ENCODE measurements at places on chromosomes 5 and 9.

DNA sequence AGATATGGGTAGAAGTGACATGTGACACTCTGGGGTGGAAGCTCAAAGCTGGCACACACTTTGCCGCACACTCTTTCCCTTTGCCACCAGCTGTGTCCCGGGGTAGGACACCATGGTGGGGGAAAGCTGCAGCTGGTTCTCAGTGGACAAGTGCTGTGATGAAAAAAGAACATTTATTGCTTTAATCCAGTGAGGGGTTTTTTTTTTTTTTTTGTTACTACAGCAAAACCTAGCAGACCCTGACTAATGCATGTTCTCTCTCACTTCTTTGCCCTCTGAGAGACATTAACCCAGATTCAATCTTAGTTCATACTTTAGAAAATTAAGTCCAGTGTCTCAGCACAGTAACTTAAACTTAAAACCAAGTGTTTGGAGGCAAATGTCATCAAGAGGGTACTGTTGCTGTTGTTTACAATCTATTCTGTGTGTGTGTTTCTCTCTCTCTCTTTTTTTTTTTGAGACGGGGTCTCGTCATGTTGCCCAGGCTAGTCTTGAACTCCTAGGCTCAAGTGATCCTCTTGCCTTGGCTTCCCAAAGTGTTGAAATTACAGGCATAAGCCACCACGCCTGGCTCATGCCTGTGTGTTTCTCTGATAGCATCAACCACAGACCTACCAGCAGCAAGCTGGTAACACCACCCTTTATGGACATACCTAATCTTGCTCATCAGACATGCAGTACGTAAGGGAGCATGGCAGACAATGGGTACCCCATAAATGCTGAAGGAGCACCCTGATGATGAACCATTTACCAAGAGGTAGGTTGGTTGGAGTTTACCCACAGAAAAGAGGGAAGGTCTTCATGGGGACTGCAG lies 84.7 kb upstream of the TBC1D2 start:
- DNase-seq = no peak

DNA sequence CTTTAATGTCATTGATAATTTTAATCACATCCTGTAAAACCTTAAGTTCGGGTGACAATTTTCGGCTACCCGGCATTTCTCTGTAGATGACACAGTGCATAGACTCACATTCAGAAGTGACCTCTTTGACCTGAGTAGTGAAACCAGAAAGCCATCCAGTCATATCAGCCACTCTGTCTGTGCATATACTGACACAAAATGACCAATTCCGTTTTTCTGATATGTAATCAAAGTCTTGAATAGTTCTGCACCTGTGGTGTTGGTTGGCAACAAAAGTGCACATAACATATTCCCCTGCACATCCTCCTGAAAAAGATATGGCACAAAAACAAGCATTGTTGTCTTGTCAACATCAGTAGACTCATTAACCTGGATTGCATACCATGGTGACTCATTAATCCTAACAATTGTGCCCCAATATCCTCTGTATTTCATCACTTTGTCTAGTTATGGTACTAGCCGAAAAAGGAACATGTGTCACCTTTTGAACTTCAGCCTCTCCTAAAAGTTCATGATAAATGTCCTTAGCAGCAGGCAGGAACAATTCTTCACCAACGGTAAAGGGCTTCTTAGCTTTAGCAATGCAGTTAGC lies 4.6 kb upstream of the HNRNPA0 start:
- peak; percentile 45 for DNase-seq

DNA sequence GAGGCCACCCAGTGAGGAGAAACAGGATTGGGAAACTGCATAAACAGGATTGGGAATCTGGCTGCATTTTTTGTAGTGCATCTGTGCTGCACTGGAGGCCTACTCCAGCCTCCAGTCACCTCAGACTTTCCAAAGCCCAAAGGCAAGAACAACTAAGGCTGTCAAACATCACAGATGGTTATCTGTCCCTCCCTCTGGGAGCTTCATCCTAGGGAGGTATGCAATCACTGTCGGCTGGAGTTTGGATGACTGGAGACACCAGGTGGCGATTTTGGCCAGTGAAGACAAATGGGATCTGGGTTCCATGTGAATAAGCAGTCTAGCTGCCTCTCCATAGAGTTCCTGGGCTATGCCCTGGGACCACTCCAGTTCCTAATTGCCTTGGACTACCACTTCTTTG lies 9.3 kb upstream of the SPINK13 start:
- DNase-seq = no peak

DNA sequence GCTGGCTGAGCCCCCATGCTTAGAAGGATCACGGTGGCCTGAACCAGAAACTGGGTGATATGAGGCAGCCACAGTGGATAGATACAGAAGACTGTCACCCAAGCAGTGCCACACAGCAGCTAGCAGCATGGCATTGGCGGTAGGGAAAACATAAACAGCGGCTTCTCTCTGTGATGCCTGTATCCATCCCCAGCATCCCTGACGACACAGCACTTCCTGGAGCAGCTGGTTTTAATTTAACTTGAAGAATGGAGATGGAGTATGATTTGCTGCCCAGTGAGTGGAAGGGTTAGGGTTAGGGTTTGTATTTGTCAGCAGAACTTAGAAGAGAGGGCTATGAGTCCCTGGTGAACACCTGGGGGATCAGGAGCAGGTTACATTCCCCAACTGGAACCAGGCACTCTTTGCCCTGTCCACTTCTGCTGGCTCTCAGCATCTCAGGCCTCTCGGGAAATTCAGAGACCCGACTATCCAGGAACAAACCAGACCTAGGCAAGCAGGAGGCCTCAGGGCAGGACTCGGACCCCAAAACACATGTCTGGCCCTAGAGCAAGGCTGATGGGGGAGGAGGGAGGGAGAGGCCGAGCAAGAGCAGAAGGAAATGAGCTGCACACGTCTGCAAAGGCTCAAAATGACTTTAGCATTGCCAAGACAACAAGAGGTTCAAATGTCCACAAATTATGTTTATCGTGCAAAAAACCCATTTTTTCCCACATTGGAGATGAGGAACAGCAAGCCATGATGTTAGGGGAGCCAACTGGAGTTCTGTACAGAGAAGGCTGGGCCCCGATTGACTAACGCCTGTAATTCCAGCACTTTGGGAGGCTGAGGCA lies 6.5 kb upstream of the GGTA1 start:
- no peak for DNase-seq

GRCh38 chr5:63145167-63145566 lies 566.5 kb downstream of the LRRC70 start:
- DNase-seq = no peak

DNA sequence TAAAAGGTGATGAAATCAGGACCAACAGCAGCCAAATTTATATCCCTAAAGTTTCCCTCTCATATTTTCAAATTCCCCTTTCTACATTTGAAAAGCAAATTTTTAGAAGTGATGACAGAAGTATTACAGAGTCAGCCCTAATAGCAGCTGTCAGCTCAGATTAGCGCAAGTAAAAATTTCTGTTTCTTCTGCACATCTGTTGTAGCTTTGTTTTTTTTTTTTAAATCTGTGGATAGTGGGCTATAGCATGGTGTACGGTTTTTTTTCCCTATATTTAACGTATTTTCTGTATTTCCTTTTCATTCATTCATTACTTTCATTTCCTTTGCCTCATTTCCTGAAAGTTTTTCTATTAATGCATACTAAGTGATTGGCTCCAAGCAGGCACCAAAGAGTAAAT lies 99.1 kb downstream of the MACIR start:
- no peak for DNase-seq

DNA sequence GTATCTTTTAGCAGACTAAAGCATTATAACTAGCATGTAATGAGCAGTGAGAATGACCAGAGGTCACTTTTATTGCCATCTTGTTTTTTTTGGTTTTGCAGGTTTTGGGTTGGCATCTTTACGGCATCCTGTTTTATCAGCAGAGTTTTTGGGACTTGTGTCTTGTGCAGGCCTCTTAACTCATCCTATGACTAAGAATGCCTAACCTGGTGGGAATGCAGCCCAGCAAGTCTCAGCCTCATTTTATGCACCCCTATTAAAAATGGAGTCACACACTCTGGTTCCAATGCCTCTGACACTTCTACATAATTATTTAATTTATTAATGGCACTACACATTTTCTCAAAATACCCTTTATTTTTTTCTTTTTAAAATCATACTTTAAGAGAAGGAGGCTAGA lies 726.5 kb upstream of the RIOK2 start:
- DNase-seq = no peak

DNA sequence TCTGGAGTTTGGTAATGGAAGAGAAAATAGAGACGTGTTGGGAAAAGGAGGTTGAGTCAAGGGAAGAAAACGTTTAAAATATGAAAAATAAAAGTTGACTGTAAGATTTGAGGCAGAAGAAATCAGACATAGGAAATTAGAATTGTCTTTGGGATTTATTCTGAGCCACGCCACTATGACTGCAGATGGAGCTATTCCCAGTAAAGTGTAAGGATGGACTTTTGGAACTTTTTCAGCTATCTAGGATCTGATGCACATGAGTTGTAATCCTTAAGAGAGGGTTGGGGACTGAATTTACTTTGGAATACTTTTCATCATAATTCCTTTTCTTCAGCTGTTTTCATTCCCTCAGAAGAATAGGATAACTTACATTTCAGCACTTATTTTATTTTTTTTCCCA lies 336.7 kb downstream of the FAM170A start:
- DNase-seq = no peak

DNA sequence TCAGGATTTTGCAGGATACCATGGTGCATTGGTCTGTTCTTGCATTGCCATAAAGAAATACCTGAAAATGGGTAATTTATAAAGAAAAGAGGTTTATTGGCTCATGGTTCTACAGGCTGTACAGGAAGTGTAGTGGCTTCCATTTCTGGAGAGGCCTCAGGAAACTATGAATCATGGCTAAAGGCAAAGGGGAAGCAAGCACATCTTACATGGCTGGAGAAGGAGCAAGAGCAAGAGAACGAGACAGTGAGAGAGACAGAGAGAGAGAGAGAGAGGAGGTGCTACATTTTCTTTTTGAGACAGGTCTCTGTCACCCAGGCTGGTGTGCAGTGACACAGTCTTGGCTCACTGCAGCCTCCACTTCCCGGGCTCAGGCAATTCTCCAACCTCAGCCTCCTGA lies 43.9 kb downstream of the P4HA2 start:
- no peak for DNase-seq

DNA sequence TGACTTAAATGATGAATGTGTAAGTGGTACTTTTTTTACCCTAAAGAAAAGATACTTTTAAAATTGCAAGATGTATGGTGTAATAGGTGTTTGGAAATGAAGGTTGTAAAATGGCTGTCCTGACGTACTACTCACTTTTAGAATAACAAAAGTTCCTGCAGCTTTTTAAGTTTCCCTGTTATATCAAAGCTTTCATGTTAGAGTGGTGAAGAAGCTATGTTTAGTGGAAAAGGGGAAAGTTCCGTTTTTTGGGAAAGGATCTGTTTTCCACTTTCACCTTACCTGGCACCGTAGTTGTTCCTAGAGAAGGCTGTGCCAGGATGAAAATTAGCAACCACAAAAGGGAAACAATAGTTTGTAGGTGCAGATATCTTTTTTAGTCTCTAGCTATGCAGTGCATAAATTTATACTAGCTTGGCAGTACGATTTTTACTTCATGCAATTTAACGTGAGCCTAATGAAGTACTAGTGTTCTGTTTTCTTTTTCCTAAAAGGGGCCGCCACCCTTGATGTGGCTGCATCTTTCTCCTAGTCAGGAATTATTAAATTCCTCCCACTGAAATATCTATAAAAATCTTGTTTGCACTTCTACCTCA lies 1.3 kb downstream of the TNPO1 start:
- no peak for DNase-seq

DNA sequence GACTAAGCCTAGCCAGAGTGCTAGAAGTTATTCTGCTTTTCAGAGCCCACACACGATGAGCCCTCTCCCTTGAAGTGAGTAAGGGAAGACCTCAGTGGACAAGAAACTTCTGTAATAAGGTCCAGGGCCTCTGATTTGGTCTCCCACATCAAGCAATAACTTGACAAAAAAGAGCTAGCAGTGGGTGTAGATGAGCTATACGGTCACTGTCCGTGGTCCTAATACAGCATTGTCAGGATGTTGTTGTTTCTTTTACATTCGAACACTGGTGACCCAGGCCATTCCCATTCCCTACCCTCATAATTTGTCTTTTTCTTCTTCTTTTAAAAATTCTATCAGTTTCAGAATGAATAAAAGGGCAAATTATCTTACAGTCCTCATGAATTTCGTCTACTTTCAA lies 5.2 kb downstream of the PCSK1 start:
- DNase-seq = no peak

GRCh38 chr5:177592010-177592834 lies at the start of gene TMED9:
TMED9 (plus strand) TSS chr5:177592203; CDS start chr5:177592215, 12 bp downstream.
- DNase-seq = peak; percentile 93

DNA sequence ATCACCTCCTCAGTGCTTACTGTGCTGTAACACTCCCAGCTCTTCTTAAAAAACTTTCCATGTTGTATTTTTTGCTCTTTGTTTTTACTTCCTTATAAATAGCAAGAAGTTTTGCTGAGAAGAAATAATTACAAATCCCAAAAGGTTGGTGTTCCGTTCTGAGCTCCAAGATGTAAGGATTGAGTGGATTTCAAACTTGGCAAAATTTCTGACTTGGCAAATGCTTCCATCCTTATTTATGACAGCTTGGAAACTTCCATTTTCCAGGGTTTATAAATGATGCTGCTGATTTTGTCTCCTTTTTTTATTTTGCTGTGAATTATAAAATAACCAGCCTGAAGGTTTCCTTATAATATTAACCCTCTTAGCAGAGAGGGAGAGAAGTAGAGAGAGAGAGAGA lies 151.9 kb downstream of the NTRK2 start:
- DNase-seq = no peak

DNA sequence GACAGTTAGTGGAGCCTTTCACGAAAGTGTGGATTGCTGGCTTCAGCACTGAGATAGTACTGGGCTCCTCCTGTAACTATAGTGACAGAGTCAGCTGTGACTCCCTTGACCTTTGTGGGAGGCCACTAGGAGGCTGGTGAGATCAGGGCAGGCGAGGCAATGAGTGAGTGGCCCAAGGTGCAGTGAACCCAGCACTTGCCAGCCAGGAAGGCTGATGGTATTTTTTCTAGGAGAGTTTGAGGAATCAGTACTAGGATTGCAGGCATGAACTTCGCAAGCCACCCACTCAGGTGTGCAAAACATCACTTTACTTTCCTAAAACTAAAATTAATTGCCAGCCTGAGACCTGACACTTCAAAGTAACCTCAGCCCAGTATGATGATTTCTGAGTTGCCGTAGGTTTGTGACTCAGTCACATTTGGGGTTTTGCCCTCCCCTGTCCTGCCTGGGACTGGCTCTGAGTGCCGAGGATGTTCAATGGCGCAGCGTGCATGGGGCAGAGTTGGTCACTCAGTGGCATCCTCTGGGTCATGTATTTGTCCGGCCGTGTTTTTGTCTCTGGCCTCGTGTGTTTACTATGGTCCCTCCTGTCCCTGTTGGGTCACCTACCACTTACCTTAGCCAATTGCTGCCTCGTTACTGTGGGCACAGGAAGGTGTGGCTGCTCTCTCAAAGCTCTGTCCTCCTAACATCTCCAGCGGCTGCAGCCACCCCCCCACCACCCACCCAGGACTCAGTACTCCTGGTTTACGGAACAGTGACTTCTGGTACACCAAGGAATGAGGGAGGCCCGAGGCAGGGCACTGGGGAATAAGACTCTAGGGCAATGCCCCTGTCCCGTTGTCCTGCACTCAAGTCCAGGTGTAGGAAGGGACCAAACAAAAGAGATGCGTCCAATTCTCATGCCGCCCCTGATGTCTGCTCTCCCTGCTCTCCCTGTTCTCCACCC lies 67.2 kb downstream of the IL31RA start:
- DNase-seq = no peak

- no peak for DNase-seq
Measured at GRCh38 chr5:109837231-109837861, 147.6 kb downstream of the MAN2A1 start.

- DNase-seq = no peak
Measured at GRCh38 chr5:131495536-131496399, 139.3 kb downstream of the RAPGEF6 start.

GRCh38 chr5:151504006-151504405 lies 56.6 kb downstream of the SLC36A1 start:
- no peak for DNase-seq
